ENCODE measurements at places on chromosomes 12 and 14.

GRCh38 chr14:73777420-73777819, 63.2 kb upstream of the PNMA1 start:
- no peak for DNase-seq

DNA sequence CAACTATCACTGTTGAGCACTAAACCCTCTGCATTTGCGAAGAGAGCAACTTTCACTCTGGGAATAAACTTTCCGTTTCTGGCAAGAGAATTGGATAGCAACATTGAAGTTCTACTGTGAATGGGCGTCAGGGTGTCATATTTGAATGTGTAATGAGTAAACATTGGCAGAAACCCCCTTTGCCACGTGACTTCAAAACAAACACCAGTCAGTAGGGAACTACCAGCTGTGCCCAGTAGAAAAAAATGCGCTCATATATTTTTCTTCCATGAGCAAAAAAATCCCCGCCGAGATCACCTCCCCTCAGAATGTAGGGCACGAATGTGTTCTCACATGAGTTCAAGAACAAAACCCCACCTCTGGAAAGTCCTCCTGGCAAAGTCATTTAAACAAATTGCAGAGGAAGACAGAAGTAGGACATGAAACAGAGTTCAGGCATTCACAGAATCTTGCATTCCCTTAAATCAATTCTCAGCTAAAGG, 80.6 kb downstream of the BTG1 start:
- DNase-seq, result no peak

DNA sequence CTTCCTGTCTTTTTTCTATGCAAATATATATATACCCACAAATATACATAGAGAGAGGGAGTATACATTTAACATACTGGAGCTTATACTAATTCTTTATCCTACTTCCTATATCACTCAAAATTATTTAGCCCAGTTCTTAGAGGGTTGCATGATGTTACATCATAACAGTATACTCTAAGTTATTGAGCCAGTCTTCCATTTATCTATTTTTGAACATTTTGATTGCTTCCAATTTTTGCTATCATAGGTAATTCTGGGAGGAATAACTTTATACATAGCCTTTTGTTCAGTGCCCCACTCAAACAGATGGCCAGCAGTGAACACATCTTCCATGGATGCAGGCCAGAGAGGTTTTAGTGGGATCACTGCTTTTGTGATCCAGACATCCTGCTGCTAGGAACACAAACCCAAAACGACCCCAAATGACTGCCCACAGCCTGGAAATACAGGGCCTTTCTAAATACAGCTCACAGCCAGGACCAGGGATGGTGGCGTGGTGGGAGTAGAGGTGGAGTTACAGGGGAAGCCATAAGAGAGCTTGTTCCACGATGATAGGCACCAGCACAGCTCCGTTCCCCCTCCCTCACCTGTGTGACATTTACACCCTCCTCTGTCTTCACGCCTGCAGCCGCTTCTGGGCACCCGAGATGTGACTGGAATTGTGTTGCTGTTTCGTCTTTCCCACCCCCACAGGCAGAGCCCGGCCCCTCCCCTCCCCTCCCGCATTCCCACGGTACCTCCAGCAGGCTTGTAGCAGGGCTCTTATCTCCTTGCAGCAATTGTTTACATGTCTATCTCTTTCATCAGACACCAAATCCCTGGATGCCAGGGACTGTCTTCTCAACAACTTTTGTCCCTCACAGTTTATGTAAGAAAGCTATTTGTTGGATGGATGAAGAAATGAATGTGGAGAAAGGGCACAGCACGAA, 30.7 kb upstream of the HDAC7 start:
- DNase-seq, result no peak

GRCh38 chr14:26863736-26864135, 265.9 kb upstream of the NOVA1 start:
- no peak for DNase-seq

- no peak for DNase-seq
Observed at GRCh38 chr12:117395766-117396165, 34.3 kb upstream of the NOS1 start.
